ENCODE measurements at places on chromosomes 2 and 18. TPM values are rescaled to one million over a fixed set of nuclear protein-coding genes. Genes with fewer than 3 reads are reported as not detected.

The FAM110C gene
- total RNA-seq: 2.3 TPM

GRCh38 chr2:196899976-196900375, 26.5 kb downstream of the PGAP1 start:
- DNase-seq: no peak

GRCh38 chr2:118279005-118279404, 190.7 kb downstream of the INSIG2 start:
- no peak for DNase-seq

DNA sequence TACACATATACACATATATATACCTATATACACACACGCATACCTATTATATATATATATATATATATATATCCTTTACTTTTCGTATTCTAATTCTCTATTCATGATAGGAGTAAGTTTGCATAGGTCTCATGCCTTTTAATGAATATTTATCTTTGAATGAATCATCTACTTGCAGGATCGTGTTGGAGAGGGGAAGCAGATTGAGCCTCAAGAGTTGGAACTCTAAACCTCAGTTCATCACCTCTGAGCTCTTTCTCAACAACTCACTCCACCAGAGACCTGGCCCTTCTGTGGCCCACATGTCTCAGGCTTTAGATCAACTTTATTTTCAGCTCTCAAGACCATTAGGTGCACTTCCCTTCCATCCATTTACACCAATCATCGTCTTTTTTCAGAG, 490.4 kb upstream of the ID2 start:
- DNase-seq: no peak

DNA sequence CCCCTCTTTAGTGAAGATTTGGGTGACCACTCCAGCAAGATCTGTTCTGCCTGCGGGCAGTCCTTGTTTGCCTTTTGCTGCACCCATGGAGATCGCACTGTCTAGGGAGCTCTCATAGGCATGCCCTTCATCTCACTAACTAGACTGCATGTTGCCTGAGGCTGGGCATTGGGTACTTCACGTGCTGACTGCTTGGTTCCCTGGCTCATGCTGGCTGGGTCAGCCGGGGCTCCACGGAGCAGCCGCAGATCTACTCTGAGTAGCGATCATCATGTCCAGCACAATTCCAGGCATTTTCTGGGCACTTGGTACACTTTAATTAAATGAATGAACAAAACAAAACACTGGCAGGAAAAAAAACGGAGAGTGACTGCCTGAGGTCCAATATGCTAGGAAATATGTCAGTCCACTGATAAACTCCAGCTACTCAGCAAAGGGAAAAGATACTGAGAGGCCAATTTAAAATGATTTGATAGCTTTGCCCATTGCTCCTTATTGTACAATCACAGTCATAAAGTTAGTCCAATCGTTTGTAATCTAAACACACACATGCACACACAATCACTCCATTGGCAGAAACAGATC, 220.3 kb downstream of the C1D start:
- no peak for DNase-seq

DNA sequence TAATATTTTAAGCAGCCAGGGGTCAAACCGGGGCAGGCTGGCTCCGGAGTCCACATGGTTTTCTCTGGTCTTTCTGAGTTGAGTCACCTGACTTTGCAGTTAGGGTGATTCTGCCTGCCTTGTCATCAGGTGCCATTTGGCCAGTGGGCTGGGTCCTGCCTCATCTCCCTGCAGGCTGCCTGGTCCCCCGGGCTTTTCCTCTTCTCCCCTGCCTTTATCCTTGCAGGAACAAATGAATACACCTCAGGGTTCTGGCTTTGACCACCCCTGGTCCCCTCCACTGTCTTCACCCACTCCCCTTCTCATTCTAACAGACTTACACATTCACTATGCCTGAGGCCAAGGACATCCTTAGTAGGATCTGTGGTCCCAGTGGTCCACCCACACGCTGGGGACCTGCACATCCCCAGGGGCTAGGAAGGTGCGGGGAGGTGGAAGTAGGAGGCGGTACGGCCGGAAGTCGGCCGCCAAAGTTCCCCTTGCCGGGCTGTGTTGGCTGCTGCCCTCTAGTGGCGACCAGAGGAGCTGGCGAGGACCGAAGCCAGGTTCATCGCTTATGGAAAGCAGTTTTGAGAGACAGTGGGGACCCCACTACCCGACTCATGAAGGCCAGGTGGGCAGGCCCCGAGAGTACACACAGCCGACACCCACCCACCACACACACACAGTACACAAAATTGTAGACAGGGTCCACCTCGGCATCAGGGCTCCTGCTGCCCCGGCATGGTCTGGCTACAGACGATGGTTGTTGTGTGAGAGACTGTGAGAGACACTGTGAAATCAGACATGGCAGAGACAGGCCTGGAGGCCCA, 6.3 kb upstream of the TEX261 start:
- peak; percentile 85 for DNase-seq
